ENCODE measurements at places on chromosomes 3 and 15. TPM values are rescaled to one million over a fixed set of nuclear protein-coding genes. Genes with fewer than 3 reads are reported as not detected.

GJD2 gene
- not detected for polyA plus RNA-seq

- no peak for DNase-seq
Measured at GRCh38 chr3:174495928-174496327, 363.2 kb upstream of the NAALADL2 start.

DNA sequence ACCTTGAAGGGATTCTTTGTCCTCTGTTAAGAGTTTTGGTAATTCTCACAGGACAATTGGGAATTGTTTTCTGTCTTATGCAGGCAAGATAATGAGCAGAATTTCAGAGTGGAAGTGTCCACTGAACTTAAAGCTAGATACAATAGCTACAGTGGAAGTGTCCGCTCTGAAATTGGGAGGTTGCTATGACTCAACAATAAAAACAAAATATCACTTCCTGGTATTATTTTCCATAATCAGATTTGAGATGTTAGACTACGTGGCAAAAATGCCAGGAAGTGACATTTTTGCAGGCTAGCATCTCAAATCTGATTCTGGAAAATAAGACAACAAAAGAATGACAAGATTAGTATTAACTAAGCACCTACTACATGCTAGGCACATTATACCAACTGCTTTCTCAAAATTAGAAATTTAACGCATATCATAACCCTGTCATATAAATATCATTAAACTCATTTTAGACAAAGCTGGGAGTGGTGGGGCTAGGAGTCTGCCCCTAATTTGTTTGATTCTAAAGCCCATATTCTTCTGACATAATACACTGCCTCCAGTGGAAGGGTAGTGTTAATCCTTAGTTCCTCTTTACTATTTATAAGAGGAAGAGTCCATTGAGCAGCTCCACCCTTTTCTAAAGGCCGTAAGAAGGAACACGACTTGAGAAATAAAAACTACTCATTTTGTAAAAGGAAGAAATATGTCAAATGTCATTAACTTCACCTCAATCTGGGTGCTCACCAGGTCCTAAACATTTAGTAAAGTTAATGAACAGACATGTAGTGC is 266.9 kb upstream of the STT3B start:
- DNase-seq = no peak

- DNase-seq = no peak
Measured at GRCh38 chr3:4373669-4374068, 70.5 kb downstream of the SETMAR start.

DNA sequence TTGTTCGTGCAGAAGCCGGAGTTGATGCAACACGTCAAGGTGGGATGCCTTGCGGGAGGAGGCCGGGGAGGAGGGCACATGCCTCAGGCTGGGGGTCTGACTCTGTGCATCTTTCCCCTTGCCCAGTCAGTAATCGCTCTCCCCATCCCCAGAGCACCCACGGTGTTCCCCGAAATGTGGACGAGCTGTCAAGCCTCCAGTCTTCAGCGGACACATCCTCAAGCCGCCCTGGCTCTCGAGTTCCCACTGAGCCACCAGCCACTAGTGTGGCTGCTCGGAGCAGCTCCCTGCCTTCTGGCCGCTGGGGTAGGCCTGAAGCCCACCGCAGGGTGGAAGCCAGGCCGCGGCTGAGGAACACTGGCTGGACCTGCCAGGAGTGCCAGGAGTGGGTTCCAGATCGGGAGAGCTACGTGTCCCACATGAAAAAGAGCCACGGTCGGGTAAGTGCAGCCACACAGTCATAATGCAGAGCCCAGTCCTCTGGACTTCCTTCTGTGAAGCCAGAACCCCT is 18.7 kb upstream of the ALPK3 start:
- no peak for DNase-seq

GOLGA8Q gene
- 0.50 TPM for polyA plus RNA-seq

INTS14 gene
- polyA plus RNA-seq = 53.3 TPM

DNA sequence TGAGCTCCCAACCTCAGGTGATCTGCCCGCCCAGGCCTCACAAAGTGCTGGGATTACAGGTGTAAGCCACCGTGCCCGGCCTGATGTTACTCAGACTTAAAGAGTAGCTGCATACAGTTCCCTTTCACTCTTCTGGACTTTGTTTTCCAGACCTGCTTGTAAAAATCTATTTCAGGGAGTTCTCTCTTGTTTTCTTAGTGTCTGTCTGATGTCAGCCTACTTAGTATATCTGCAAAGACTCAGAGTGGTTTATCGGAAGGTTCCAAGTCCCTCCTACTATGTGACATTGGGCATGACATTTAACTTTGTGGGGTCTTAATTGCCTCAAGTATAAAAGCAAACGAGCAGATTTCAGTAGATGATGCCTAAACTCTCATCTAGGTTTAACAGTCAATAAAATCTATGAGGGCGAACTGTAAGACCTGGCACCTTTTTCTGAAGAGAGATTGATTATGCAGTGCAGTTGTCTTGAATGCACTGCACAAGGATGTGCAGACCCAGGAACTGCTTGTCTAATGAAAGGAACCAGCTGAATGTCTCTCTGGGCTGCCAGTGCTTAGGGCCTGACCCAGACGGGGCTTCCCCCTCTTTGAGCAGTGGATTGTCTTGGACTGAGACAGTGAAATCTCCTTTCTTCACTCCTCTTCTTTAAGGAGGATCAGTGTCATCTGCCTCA is 301.4 kb downstream of the PTPRG start:
- DNase-seq = no peak

- no peak for DNase-seq
Measured at GRCh38 chr3:16837602-16838001, 47.2 kb upstream of the PLCL2 start.

- DNase-seq = peak; percentile 21
Measured at GRCh38 chr15:81410318-81410753, 36.3 kb upstream of the TMC3 start.

DNA sequence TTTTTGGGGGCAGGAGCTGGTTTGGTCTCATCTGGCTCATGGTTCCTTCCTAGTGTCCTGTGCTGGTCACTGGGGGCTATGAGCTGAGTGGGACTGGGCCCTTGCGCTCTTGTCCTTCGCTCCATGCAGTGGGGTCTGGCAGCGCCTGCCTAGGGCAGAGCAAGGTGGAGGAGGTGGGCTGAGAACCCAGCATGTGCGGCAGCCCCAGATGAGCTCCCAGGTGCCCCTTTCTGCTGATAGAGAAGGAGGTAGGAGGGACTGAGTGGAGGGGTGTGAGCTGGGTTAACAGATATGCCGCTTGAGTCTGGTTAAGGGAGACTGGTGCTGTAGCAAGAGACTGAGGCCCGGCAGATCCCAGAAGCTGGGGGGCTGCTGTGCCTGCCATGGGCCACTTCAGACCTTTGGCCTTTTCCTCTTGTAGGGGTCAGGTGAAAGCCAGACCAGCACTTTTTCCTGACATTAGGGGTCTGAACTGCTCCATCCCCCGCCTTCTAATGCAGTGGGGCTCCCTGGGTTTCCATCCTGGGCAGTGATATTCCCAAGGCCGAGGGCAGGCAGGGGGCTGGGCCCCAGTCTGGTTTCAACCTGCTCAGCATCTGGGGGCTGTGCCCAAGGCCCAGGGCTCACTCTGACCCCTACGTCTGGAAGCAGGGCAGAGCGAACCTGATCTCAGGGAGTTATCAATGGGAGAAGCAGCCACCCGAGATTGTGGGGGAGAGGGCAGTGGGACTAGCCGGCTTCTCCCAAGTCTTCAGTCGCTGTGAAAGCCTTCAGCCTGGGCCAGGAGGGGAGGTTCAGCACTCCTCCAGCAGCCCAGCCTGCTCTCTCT is 62.9 kb upstream of the PRR23C start:
- no peak for DNase-seq

GRCh38 chr3:89072642-89073041 is 34.8 kb upstream of the EPHA3 start:
- DNase-seq = no peak

DNA sequence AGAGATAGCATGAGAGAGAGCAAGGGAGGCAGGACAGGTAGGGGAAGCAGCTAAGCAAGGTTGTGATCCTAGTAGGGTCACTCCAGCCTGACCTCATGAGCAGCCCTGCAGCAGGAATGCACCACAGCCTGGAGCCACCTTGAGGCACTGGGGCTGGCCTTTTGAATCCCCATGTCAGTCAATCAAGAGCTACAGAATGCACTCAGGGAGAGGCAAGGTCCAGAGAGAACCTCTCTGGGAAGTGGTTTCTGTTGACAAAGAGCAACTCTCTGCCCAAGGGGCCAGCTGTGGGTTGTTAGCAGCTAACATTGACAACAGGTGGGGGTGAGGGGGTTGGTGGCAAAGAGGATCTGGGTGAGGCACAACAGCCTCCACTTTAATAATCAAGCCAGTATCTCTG is 54.6 kb downstream of the TRANK1 start:
- DNase-seq = no peak

DNA sequence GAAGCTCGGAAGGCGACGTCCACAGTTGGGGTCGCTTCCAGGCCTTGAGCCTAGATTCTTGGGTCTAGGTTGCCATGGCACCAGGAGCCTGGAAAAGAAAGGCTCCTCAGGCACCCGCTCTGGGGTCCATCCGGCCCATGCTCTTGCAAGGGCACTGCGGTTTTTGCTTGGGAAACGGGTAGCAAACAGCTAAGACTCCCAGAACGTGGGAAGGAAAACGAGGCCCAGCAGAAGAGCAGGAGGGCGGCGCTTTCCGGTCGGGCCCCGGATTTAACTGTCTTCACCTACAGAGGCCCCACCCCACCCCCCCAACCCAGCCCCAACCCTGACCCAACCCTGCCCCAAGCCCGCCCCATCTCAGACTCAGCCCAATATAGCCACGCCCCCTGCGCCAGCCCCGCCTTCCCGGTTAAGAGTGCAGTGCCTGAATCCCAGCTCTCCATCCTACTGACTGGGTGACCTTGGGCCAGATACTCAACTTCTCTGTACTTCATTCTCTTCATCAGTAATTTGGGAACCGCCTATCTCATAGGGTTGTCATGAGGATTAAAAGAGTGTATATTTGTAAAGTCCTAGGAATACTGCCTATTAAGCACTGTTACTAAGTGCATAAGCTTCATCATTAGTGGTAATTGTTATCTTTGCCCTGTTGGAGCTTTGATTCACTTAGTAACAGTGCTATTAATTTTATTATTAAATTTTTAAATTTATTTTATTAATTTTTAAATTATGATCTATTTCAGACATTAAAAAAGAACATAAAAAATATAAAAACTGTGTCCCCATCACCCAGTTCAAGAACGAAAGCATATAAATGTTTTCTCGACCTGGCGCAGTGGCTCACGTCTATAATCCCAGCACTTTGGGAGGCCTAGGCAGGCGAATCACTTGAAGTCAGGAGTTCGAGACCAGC is 28.4 kb upstream of the SMAD6 start:
- no peak for DNase-seq

- no peak for DNase-seq
Measured at GRCh38 chr3:82114589-82114988, 353.1 kb upstream of the GBE1 start.

DNA sequence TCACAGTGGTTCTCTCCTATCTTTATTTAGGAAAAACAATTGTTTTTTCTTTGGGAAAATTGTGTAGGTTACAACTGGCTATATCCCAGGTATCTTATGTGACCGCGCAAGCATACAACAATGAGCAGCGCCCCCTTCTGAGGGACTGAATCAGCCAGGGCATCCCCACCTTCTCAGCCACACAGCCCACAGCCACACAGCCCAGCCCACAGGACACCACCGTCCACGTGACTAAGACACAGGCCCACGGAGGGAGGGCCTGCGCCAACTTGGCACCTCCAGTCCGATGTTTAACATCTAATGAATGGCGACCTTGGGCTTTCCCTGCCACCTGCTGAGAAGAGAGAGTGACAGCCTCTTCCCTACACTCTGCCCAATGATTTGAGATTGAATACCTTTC is 68.1 kb downstream of the ATP10A start:
- no peak for DNase-seq

- DNase-seq = no peak
Measured at GRCh38 chr3:106842151-106842550, 535.1 kb upstream of the CCDC54 start.

TMEM212 gene
- polyA plus RNA-seq = not detected

GRCh38 chr15:29143909-29144635 is 125.5 kb downstream of the NSMCE3 start:
- peak; percentile 35 for DNase-seq

DNA sequence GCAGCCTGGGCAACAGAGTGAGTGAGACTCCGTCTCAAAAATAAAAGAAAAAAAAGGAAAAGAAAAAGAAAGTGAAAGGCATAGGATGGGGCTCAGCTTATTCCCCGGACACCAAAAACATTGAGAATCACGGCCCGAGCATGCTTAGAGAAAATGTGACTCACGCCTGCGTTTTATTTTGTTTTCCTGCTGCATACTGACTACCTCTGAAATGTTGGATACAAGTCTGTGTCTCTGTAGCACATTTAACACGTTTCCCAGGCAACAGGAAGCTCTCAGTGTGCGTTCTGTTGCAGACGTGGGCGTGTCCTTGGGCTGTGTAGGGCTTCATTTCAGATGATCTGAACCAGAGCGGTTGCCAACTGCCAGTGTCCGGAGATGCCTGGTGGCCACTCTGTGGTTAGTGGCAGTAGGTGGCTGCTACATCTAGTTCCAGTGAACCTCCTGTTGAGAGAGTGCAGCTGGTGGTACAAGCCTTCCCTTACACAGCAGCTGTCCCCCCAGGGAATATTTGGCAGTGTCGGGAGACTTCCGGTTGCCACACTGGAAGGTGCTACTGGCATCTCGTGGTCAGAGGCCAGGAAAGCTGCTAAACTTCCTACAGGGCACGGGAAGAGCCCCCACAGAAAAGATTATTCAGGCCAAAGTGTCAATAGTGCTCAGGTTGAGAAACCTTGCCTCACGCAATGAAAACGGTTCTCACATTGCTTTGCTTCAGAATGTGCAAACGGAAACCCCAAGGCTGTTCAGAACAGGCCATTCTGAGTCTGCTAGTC is 3.0 kb downstream of the SLC51A start:
- peak; percentile 87 for DNase-seq

WDR49 gene
- not detected for polyA plus RNA-seq

- no peak for DNase-seq
Measured at GRCh38 chr15:74403588-74403919, 30.2 kb downstream of the SEMA7A start.

GRCh38 chr15:40430271-40430805 is 10.4 kb upstream of the BAHD1 start:
- no peak for DNase-seq

DNA sequence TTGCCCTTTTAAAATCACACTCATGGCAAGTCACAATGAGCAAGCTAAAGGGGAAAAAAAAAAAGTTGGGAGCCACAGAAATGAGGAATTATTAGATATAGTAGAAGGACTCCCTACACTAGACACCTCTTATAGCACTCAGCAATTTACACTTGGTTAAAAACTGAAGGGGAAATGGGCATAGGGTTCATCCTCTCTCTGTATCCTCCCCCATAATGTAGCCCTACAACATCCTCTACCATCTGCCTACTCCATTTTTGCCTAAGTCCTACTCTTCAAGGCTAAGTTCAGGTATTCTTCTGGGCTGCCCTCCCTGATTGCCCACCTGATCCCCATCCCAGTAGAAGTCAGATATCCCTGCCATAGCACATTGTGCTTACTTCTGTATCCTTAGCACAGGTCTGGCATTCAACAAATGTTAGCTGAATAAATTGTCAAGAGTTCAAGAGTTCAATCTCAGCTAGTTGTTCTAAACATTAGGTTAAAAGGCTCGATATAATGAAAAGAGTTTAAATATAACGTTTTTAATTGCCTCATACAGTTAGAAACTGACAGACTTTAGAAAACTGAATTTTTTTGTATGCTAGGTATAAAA is 14.5 kb downstream of the SETD2 start:
- DNase-seq = no peak

GRCh38 chr3:62587579-62588031 is 214.3 kb upstream of the FEZF2 start:
- DNase-seq = peak; percentile 78
